ENCODE measurements at places on chromosomes 2 and 18.
A peak's percentile ranks its signal among the peaks of the same experiment; 100 is the strongest.

- peak; percentile 84 for DNase-seq
Observed at GRCh38 chr2:102335871-102336366, 19.7 kb upstream of the IL18R1 start.

GRCh38 chr2:67600946-67601345, 203.8 kb downstream of the ETAA1 start:
- no peak for DNase-seq

DNA sequence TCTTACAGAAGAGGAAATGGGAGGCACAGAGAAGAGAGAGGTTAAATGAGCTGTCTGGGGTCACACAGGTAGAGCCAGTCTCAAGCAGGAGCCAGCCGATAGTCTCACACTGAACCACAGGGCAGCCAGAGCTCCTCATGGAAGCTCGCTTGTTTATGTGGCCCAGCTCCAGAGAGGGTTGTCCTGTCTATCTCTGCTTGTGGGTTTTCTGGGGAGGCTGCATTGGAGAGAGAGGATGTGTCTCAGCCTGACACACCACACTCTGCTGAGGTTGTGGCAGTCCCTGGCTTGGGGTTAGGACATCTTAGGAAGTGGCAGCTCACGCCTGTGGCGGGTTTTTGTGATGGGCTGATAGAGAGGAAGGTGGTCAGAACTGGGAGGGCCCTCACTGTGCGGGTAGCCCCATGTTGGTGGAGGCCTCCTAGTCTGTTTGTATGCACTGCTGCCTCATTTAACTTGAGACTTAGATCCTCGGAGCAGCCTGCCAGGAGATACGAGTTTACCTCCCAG, 52.3 kb downstream of the TCF7L1 start:
- peak; percentile 5 for DNase-seq

DNA sequence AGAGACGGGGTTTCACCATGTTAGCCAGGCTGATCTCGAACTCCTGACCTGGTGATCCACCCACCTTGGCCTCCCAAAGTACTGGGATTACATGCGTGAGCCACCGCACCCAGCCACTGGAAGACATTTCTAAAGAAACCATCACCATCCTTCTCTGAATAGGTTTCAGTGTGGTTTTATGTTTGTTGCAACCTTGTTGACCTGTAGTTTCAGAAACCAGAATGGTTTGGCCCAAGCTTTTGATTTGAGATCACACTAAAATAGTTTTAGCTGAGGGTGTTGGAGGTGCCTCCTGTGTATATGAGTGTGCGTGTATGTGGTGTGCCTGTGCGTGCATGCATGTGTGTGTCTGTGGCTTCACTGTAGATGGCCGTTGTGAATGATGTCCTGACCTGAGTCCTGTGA, 26.2 kb downstream of the INPP4A start:
- no peak for DNase-seq

- no peak for DNase-seq
Observed at GRCh38 chr18:52730972-52731619, 391.1 kb downstream of the DCC start.

DNA sequence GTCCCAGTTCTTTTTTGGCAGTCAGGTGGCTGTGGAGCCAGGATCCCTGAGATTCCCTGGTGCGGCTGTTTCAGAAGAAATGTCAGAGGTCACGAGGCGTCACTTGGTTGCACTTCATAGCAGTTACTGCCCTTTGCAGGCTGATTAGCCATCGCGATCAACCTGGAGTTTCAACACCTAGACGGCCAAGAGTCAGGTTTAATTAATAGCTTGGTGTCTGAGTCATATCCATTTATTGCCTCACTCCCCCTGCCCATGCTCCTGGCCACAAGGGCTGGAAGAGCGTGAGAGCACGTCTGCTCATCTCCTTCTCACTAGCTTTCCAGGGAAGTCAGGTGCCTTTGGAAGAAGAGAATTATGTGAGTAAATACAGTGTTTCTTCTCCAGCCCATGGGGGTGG, 552.3 kb downstream of the TSN start:
- DNase-seq: no peak

DNA sequence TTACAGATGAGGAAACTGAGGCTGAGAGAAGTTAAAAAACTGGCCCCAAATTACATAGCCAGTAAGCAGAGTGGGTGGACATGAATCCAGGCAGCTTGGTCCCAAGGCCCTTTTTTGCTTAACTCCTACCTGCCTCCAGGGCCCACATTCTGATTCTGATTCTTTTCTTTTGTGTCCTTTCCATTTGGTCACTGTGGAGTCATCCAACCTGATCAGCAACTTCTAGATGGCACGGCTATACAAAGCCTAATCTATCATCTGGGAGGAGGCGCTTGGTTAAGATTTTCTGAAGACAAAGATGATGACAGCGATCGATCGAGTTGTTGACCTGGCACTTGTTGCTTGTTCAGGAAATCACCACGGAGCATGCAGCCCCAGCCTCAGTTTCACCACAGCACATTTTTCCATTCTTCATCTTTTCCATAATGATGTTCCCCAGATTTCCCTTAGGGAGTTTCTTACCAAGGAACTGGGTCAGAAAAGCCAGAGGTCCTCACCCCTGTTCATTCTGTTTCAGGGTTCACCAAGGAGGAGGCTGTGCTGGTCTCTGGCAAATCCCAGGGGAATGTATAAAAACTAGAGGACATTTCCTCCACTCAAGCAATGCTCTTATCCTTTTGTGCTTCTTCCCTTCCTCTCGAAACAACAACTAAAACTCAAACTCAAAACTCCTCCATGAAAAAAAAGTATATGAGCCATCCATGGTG, 6.9 kb upstream of the IGFBP2 start:
- DNase-seq: no peak

DNA sequence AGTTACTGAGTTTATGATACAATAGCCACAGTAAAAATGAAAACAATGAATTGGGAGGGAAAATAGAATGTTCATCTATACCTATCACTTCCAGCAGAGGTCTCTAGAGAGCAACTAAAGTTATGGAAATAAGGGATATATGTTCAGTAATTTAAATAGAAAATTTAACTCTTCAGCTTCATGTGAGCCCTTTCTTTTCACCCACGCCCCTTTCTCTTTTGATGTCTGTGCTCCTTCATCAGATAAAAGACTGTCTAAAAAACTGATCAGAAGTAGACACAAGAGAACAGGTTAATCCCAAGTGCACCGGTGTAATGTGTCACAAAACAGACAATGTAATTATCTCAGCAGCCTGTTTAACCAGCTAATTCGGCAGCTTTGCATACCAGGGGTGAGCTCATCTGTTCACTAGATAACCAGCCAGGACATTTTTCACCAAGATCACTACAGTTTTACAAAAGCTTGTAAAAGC, 238.5 kb upstream of the ERBB4 start:
- no peak for DNase-seq

GRCh38 chr2:36329746-36330472, 25.7 kb upstream of the CRIM1 start:
- no peak for DNase-seq

DNA sequence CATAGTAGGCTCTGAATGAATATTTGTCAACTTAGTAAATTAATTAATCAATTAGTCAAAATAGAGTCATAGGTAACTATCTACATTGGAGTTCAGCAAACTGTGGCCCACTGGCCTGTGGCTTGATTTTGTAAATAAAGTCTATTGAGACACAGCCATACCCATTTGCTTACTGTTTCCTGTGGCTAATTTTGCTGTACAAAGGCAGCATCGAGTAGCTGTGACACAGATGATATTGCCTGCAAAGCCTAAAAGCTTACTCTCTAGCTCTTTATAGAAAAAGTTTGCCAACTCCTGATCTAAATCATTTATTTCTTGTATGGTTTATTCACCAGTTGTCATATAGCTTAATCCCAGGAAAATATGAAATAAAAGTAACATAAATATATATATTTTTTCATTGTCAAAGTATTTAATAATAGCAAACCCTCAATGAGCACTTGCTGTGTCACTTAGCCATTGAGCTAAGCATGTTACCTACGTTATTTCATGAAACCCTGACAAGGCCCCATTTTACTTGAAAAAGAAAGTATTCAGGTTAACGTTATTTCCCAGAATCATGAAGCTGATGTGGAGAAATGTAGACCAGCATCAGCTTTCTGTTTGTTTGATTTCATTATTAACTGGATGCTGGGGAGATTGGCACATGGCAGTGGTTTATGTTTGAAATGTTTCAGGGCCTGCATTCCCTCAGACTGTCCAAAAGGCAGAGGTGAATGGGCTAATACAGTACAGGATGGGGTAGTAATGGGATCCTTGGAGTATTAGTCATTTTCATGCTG, 69.6 kb downstream of the ICOS start:
- DNase-seq: no peak

GRCh38 chr2:102130647-102130991, 11.9 kb upstream of the IL1R1 start:
- no peak for DNase-seq

GRCh38 chr2:37792366-37792765, 120.9 kb upstream of the CDC42EP3 start:
- DNase-seq: no peak

DNA sequence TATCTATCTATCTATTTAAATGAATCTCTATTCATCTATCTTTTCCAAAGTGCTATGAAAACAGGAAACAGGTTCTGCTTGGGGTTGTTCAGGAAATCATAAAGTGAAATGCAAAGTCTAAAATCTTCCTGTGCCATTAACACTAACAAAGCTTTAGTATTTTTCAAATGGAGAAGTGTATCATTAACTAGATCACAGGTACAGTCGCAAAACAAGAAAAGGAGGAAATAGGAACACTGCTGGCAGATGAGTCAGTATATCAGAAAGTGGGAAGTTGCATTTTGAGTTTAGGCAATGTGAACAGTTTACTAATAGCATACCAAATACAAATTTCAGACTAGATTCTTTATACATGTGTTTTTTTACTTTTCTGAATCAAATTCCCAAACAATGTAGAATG, 888.5 kb upstream of the FSHR start:
- no peak for DNase-seq

GRCh38 chr18:33749834-33750233, 171.8 kb downstream of the ASXL3 start:
- DNase-seq: no peak

DNA sequence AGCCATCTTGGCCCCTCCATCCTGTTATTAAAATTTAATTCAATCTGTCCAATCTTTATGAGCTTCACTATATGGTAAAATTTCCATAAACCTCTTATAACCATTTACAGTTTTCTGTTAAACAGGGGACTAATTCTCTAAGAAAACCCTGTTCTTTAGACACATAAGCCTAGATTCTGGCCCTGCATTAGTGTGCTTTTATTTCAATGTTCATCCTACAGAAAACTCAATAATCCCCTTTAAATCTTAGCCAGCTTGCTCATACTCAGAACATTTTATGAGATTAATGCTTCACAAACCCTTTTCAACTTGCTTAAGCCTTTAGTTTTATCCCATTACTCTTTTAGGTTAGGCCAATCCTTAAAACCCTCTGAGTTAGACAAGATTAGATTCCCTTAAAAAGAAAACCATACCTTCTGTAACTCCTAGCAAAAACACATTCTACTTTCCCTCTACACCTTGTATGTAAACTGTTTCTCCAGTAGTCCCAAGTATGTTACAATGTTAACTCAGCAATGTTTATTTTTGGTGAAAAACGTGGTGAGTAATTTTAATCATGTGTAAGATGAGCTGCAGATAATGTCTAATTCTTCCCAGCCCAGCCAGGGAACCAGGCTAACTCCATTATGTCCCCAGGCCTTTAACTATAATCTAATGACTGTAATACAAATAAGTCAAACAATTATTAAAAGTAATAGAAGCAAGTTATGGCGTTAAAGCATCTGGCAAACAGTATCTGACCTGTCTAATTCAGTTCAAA, 1953.4 kb upstream of the LRRTM1 start:
- no peak for DNase-seq

GRCh38 chr18:31511098-31511497, 13.1 kb downstream of the DSG2 start:
- DNase-seq: no peak

- no peak for DNase-seq
Observed at GRCh38 chr2:95049683-95049955, 24.1 kb downstream of the MAL start.

- DNase-seq: no peak
Observed at GRCh38 chr2:233650981-233651380, 14.7 kb downstream of the UGT1A10 start.

DNA sequence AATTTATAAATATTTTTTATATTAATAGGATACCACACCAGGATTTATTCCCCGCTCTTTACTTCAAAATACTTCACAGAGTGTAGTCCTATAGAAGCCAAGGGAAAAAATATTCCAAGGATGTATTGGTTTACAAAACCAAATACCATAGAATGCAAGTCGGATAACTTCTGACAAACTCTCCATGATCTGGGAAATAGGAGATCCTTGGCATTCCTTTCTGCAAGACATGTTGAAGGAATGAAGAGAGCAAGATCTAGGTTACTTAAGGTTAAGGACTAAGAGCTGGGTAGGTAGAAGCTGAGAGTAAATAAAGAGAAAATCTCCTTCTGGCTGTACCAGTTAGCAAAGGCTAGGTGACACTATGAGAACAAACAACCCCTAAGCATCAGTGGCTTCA, 141.2 kb downstream of the LRATD1 start:
- no peak for DNase-seq

DNA sequence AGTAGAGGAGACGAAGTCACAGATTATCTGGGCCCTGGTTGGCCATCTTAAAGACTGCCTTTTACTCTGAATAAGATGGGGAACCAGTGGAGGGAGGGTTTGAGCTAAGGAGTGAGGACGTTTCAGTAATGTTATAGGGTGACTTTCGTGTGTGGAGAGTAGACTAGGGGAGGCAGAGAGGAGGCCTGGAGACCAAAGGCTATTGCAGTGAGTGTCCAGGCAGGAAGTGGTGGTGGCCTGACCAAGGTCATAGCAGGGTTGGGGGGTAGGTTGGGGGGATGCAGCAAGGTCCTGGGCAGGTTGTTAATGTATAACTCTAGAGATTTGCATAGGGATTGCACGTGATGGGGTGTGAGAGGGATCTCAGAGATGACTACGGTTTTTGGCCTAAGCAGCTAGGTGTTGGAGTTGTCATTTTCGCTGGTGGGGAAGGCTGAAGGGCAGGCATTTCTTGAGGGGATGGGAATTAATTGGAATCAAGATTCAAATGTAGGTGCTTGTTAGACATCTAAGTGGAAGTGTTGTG, 4.9 kb downstream of the CEP192 start:
- DNase-seq: no peak

DNA sequence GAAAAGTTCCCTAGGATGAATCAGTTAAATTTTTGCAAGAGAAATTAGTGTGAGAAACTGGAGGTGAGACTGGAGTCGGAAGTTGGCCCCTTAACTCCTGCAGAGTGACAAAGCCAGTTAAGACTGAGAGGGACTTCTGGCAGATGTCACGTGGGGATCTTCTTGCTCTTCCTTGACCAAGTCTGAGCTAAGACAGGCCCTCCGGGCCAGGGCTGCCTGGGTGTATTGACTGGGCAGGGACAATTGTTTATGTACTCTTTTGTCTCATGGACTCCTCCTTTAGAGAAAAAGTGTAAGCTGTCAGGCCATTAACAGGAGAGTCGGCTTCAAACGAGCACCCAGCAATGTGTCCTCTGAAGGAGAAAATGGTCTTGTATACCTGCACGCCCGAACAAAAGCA, 48.6 kb upstream of the RALBP1 start:
- DNase-seq: no peak

Measured in CMK (cell line).